Stimulated activated CD4-positive, alpha-beta T cell treated with anti-CD3 and anti-CD28 coated beads, Interleukin-2, amount 100 ng/mL, for 48 hours (primary cell): ENCODE measurements at places on chromosomes 6 and 20.

GRCh38 chr6:107075951-107076381 is 39.3 kb downstream of the BEND3 start:
- no peak for DNase-seq

DNA sequence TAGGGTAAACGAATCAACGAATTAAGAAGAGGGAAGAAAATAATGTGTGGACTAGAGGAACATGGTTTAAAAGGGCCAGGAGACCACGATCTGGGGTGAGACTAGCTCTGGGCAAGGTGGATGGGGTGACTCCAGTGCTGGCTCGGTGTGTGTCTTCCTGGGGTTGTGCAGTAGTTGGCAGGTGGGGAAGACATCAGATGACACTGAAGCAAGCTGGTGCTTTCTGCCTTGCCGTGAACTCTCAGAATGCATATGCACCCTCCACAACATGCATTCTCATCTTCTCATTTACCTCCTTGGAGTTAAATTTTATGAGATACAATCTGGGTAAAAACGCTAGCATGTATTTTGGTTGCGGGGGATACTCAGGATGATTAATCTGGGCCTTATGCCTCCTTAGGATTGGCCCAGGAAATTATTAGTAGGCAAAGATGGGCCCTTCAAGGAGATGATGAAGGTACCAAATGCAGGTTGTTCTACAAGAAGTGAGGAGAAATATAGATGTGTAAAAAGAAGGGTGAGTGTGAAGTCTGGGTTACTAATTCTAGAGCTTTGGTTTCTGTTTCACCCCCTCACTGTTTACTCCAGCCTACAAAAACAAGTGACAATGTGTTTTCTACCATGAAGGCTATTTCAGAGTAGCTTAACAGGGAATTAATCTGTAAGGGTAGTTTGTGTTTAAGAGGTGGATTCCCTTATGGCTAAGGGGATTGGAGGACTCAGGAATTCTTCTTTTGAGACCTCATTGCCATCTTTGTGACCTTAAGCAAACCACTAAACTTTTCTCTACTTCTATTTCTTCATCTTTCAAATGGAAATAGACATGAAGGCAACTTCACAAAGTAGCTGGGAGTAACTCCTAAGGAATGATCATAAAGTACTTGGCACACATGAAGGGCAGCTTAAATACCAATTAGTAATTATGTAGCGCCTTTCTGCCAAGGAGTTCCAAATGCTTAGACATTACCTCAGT is 71.0 kb upstream of the SUPT3H start:
- no peak for DNase-seq

DNA sequence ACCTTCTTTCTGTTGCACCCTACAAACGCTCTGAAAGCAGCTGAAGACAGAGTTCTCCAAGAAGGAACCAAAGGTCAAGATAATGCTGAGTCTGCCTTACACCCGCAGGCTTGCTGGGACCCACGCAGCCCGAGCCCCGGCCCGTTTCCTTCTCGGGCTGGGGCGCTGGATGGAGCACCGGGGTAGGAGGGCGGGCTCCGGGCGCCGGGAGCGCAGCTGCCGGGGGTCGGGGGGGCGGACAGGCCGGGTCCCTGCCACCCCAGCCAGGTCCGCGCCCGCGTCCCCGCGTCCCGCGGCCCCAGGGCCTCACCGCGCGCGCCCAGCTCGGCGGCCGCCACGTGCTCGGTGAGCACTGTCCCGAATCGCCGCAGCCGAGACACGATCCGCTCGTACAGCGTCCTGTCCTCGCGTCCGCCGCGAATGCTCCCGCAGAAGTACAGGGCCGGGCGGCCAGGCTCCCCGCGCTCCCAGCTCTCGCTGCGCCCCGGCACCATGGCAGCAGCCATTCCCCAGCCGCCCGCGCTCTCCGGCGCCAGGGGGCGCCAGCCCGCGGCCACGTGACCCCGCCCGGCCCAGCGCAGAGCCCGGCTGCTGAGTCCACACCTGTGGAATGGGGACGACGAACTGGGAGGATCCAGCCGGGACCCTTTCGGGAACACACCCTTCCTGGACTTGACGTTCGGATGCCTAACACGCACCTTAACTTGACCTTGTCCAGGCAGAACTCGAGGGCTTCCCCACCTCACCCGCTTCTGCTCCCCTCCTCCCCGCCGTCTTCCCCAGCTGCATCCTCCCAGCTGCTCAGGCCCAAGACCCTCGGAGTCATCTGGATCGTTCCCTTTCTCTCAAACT is at the start of gene DNPH1:
Gene DNPH1, minus strand, starts transcription at position 531 of the 852 bp plus-strand sequence. Its CDS starts 25 bp downstream, at position 506.
- DNase-seq: peak; percentile 84

DNA sequence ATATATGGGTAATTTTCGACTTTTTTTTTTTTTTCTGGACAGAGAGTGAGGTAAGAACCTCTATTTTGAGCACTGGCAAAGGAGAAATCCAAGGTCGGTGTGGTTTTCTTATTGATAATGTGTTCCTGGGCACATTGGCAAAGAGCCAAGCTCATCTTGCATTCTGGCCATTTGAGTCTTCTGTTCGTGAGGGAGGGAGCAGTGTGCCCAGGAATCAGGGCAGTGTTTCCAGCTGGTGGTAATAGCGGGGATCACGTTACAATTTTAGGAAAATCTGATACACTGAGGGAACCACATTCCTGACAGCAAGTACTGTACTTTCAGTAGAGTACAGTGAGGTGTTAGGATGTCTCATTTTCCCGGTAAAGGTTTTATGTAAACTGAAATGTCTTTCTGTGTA is 442.3 kb upstream of the MAP3K7 start:
- no peak for DNase-seq

- no peak for DNase-seq
Observed at GRCh38 chr20:61958773-61959700, 106.6 kb downstream of the TAF4 start.

GRCh38 chr6:68651011-68651985 is 16.2 kb downstream of the ADGRB3 start:
- DNase-seq: no peak

GRCh38 chr6:14925025-14925698 is 320.7 kb upstream of the JARID2 start:
- no peak for DNase-seq

GRCh38 chr20:33531047-33531877 is 41.4 kb downstream of the CBFA2T2 start:
- DNase-seq: no peak

GRCh38 chr20:57844626-57845596 is 135.1 kb upstream of the PMEPA1 start:
- DNase-seq: no peak

DNA sequence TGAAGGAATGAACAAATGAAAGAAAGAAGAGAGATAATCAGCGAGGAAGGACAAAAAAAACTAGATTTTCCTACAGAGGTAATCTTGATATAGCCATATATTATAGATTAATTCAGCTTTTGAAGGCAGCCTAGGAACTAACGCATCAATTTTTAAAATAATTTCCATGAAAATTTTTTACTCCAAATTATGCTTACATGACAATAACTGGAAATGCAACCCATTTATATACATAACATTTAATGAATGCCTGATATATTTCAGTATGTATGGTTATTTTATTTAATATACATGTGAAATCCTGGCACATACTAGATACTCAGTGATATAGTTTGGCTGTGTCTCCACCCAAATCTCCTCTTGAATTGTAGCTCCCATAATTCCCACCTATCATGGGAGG is 157.6 kb downstream of the LAMP5 start:
- no peak for DNase-seq

GRCh38 chr6:128155826-128156225 is 255.0 kb upstream of the THEMIS start:
- no peak for DNase-seq

DNA sequence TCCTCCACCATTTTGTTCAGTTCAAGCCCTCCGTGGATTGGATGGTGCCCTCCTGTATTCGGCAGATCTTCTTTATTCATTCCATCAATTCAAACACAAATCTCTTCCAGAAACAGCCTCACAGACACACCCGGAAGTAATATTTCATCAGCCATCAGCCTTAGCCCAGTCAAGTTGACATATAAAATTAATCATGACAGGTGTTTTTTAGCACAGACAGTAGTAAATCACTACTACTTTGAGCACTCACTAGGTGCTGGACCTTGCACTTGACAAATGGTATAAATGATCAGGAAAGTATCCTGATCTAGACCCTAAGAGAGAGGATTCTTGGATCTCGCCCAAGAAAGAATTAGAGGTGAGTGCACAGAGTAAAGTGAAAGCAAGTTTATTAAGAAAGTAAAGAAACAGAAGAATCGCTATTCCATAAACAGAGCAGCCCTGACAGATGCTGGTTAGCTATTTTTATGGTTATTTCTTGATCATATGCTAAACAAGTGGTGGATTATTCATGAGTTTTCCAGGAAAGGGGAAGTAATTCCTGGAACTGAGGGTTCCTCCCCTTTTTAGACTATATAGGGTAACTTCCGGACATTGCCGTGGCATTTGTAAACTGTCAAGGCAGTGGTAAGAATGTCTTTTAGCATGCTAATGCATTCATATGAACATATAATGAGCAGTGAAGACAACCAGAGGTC is 194.6 kb upstream of the LAMP5 start:
- DNase-seq: no peak

GRCh38 chr6:17919496-17919895 is 67.9 kb downstream of the KIF13A start:
- DNase-seq: no peak

DNA sequence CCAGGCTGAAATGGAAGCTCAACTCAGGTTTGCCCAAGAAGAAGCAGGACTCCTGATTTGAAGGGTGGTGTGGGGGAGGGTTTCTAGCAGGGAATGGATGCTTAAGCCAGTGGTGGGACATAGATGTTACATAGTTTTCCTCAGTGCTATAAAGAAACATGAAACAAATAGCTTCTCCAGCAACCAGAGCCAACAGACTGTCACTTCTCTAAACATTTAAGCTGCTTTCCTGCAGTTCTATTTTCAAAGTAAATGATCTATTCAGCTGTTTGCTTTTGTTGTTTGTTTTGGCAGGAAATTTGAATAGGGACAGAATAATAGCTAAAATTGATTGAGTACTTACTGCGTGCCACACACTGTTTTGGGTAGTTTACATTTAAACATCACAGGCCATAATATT is 169.0 kb downstream of the UST start:
- no peak for DNase-seq

DNA sequence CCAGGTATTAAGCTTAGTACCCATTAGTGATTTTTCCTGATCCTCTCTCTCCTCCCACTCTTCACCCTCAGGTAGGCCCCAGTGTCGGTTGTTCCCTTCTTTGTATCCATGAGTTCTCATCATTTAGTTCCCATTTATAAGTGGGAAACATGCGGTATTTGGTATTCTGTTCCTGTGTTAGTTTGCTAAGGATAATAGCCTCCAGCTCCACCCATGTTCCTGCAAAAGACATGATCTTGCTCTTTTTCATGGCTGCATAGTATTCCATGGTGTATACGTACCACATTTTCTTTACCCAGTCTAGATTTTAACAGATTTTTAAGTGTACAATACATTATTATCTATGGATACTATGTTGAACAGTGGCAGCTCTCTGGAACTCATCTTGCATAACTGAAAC is 44.4 kb downstream of the CYP24A1 start:
- DNase-seq: no peak

- DNase-seq: no peak
Observed at GRCh38 chr20:46128310-46129151, 10.4 kb downstream of the CD40 start.

GRCh38 chr6:33785778-33786177 is 3.2 kb downstream of the LEMD2 start:
- no peak for DNase-seq

- no peak for DNase-seq
Observed at GRCh38 chr6:113381959-113382358, 475.2 kb upstream of the MARCKS start.

DNA sequence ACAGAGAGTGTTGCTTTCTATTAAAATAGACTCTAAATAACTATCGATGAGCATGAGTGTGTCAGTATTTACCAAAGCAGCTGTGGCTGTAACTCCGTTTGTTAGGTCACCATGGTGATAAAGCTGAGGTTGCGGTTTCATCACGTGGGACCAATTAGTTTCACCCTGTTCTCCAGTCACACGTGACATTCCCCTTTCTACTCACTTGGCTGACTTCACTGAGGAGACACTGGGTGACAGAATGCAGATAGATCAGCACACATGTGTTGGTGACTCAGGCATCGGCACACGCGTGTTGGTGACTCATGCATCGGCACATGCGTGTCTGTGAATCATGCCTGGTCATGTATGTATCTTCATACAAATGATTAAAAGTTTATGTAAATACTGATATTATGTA is 285.4 kb downstream of the THBS2 start:
- no peak for DNase-seq

DNA sequence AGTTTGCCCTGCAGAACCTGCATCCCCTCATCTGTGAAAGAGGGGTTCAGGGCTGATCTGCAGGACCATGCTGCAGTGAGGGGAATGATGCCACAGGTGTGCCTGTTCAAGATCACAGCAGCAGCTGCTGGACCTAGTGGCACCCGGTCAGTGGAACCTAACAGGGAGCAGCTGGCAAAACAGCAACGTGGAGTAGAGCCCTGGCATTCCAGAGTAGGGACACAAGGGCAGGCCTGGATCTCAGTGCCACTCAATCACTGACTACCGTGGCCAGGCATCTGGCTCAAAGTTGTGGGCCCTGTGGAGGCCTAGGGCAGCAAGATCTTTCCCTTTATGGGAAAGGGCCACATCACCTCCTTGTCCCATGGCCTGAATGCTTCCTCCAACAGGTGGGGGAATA is 62.2 kb downstream of the INSM1 start:
- DNase-seq: no peak

DNA sequence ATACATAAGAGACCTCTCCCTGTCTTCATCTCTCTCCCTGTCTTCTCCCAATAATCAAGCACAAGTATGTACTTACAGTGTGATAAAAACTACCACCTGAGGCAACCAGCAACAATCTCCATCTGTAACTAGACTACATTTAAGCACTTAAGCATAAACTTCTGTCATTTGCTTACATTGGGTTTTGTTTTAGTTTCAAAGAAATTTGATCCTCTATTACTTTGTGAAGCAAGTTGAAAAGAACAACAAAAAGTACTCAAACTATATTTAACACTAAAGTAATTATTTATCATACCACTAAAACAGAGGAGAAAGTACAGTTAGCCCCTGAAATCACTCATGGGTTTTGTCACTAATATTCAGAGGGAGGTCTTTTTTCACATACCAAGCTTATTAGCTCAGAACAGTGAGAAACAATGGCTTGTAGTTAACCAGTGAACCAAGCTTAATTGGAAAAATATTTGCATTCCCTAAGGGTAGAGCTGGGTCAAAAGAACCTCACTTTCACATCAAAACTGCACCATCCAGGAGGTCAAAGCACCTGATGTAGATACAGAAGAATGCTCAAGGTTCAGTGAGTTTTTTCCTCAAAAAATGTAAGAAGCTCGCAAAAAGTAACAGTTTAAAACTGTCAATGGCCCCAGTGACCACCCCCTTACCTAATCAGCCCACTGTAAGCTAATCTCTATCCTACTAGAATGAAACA is 34.1 kb downstream of the DCDC2 start:
- DNase-seq: no peak

- no peak for DNase-seq
Observed at GRCh38 chr20:36454698-36455427, 86.5 kb upstream of the MYL9 start.

- DNase-seq: peak; percentile 37
Observed at GRCh38 chr6:105994118-105994590, 92.0 kb upstream of the PRDM1 start.

GRCh38 chr6:56567501-56567900 is 75.2 kb downstream of the DST start:
- DNase-seq: no peak

GRCh38 chr6:168160506-168161370 is 81.7 kb upstream of the FRMD1 start:
- no peak for DNase-seq
